ENCODE measurements at places on chromosomes 12 and 14. TPM values are rescaled to one million over a fixed set of nuclear protein-coding genes. Genes with fewer than 3 reads are reported as not detected.

GRCh38 chr14:29865299-29865698 is 62.3 kb downstream of the PRKD1 start:
- no peak for DNase-seq

GRCh38 chr14:52402812-52403526 is 88.9 kb downstream of the PTGER2 start:
- DNase-seq: peak; percentile 83

- no peak for DNase-seq
Measured at GRCh38 chr12:132309596-132310086, 19.7 kb downstream of the GALNT9 start.

DNA sequence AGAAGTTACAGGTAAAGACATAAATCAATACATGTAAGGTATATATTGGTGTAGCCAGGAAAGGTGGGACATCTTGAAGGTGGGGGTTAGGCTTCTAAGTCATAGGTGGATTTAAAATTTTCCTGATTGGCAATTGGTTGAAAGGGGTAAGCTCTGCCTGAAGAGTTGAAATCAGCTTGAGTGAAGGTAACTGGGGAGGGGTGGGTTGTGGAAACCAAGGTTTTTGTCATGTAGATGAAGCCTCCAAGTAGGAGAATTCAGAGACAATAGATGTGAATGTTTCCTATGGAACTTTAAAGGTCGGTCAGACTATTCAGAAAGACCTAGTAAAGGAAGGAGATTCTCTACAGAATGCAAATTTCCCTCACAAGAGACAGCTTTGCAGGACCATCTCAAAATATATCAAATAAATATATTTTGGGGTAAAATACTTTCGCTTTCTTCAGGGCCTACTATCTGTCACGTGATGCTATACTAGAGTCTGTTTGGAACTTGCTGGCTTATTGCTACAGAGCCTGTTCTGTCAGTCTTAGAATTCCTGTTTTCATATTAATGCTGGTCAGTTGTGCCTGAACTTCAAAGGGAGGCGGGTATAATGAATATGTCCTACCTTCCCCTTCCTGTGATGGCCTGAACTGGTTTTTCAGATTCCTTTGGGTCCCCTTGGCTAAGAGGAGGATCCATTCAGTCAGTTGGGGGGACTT is 20.6 kb upstream of the SPATA7 start:
- no peak for DNase-seq

DNA sequence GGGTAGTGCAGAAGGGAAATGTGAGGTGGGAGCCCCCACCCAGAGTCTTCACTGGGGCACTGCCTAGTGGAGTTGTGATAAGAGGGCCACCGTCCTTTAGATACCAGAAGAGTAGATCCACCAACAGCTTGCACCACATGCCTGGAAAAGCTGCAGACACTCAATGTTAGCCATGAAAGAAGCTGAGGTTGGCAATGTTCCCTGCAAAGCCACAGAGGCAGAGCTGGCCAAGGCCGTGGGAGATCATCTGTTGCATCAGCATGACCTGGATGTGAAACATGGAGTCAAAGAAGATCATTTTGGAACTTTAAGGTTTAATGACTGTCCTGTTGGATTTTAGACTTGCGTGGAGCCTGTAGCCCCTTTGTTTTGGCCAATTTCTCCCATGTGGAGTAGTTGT is 468.4 kb upstream of the FOXG1 start:
- no peak for DNase-seq

GRCh38 chr14:38280081-38280480 is 24.2 kb upstream of the CLEC14A start:
- DNase-seq: no peak

- no peak for DNase-seq
Measured at GRCh38 chr14:94038921-94039629, 12.9 kb downstream of the OTUB2 start.

DNA sequence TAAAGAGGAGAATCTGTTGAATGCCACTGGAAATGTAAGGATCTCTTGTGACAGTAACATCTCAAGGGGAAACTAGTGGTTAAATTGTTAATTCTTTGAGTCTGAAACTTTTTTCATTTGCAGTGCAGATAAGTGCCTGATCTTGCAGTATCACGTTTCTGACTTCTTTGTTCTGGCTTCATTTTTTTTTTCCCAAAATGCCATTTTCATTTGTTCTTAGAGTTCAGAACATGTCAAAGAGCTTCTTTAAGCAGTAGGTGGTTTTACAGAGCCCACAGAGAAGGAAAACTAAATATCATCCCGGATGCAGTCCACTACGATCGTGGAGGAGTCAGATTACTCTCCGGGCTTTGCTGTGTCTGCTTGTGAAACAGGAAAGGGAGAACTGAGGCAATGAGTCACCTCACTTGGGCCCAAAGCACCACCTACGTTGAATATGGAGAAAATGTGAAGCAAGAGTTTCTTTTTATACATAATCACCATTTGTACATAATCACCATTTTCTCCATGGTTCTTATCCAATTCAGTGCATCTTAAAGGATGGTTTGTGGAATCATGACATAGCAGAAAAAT is 43.9 kb downstream of the HMGA2 start:
- DNase-seq: no peak

DNA sequence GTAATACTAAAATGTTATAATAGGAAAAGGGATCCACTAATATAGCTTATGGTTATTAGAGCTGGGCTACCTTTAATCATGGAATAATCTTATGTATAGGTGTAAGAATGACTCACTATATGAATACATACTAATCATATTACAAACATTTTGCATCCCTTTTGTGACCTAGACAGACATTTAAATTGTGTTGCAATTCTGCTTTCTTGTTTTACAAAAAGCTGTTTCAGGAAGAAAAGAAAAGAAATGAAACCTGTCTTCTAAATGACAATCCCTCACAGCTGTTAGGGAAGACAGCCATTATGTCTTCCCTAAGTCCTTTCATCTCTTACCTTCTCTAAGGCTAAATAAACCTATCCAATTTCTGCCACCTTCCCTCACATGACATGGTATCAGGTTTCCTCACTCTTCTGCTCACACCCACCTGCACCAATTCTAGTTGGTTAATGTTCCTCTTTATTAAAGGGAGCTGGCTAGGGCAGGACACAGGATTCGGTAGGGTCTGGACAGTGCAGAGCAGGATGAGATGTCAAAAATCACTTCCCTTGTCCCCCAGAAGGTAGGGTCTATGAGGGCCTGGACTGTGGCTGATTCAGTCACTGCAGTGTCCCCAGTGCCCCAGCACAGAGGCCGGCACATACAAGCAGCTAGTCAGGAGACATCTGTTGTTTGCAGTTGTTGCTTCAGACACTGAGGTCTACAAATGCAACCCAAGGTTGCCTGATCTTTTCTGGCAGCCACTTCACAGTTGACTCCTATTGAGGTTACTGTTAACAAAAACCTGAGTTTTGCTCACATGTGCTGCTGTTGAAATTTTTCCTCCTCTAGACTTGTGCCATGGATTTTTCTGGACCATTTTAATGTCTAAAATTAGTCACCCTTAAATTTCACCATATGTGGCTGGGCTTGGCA is 3.7 kb downstream of the DHRS7 start:
- DNase-seq: peak; percentile 51

DNA sequence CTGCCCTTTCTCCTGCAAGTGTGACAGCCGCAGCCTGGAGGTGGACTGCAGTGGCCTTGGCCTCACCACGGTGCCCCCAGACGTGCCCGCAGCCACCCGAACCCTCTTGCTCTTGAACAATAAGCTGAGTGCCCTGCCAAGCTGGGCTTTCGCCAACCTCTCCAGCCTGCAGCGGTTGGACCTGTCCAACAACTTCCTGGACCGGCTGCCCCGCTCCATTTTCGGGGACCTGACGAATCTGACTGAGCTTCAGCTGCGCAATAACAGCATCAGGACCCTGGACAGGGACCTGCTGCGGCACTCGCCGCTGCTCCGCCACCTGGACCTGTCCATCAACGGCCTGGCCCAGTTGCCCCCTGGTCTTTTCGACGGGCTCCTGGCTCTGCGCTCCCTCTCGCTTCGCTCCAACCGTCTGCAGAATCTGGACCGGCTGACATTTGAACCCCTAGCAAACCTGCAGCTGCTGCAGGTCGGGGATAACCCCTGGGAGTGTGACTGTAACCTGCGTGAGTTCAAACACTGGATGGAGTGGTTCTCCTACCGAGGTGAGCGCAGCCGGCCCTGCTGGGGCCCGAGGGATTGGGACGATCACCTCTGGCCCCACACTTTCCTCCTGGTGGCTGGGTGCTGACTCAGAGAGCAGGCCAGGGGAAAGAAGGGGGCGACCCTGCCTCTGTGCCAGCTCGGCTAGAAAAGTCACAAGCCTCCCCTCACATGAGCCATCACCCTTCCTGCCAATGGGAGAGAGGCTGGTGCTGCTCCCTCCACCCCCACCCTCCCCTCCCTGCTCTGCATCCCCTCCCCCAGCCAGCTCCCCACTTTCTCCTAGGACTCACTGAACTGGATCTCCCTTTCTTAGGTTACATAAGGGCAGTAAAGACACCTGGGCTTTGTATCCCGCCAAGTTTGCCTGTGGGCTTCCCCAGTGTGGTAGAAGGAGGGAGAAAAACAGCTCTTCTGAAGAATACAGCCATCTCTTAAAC is 10.9 kb downstream of the LRTM2 start:
- peak; percentile 82 for DNase-seq

- DNase-seq: no peak
Measured at GRCh38 chr12:31346267-31346666, 20.3 kb upstream of the SINHCAF start.

Gene TPPP2
- not detected for total RNA-seq
